ENCODE measurements at places on chromosomes 7 and 10.

GRCh38 chr7:151672716-151673115, 153.0 kb upstream of the RHEB start:
- no peak for DNase-seq

DNA sequence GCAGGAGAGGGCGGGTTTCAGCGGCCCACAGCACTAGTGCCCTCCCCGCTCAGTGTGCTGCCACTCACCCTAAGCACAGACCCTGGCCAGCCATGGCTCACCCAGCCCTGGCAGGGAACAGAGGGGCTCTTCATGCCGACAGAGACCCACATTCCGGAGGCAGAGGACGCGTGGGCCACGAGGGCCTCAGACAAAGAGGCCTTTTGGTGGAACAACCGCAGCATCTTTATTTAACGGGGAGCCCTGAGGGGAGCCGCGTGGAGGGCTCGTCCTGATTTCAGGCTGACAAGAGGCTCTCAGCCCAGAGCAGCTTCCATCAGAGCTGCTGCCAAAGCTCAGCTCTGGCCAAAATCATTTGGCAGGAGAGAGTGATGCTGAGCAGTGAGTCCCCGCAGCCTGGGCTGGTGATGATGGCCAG, 127.8 kb downstream of the SH3PXD2A start:
- no peak for DNase-seq

DNA sequence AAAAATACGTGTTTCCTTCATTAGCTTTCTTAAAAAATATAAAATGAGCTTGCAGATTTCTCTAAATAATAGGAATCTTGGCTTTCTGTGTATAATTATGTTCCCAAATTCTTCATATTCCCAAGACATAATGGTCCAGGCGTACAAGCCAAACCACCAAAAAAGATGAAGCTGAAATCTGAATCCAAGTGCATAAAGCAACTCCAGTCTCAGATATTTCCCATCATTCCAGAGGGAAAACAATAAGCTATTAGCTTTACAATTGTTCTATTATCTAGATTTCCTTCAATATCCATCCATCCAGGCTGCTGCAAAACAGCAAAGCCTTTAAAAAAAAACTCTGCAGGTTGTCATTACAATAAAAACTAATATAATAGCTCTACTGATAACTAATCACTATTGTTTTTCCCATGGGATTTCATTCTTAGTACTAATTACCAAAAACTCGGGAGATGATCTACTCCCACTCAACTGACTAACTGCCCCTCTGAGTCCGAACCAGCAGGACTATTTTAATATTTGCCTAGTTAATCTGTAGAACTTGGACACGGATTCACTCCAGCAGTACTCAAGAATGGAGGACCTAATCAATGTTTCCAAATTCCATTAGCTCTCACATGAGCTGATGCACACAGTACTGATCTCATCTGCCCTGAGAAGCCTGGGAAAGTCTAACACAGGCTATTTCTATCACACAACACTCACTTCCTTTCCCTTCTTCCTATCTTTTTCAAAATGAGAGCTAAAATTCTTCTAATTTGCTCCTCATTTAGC, 108.9 kb upstream of the ASAH2 start:
- no peak for DNase-seq

- peak; percentile 50 for DNase-seq
These were observed at the start of gene CAV2 for GRCh38 chr7:116499168-116500077. Gene CAV2 (plus strand): TSS chr7:116499738. CDS start chr7:116499782, 44 bp downstream.

DNA sequence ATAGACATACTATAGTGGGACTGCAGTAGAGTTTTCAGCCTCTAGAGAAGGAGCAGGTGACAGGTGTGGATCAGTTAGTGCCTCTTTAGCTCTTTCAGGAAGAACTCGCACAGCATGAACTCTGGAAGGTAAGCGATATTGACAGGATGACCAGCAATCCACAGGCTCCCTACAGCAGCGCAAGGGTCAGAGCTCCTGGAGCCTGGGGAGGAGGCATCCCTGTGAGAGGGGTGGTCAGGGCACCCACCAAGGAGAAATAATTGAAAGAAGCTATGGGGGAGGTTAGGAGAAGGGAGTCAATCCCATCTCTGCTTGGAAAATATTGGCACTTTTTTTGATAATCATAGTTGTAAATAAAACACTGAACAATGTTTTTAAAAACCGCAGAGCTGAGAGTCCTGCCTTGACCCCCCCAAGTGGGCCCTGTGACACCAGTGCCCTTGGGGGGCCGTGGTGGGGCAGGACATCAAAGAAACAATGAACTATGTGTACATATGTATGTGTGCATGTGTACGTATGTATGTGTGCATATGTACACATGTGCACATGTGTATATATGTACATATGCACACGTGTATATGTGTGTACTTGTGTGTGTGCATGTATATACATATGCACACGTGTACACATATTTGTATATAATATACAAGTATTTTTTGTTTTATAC, 13.8 kb downstream of the AKR1C3 start:
- DNase-seq: no peak

DNA sequence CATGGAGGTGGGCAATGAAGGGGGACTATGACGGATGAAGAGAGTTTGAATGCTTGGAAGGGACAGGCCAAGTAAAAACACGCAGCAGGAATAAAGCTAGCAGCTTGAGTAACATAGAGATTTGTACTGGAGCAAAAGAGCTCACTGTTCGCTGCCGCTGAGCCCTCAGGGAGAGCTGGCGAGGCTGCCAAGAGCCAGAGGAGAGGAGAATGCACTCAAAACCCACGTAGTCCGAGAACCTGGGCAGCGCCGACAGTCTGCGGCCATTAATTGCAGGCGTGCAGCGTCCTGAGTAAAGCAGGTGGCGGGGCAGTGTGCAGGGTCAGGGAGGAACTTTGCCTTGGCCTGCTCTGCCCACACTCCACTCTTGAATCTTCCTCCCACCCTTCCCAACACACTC, 68.2 kb downstream of the SLC37A3 start:
- DNase-seq: no peak

DNA sequence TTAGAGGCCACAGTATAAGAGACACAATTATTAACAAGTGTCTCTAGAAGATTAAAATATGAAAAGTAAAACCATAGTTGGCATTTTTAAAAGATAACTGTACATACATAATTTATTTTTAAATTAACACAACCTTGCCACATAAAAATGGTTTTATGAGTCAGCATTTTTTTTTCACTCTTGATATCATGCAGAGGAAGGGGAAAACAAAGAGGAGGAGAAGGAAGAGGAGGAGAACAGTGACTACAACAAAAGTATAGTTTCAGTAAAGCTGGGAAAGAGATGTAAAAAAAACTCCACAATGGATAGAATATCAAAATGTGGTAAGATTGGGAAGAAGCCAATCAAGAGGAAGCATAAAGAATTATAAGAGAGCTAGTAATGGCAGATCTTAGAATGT, 34.0 kb downstream of the CH25H start:
- DNase-seq: no peak

- DNase-seq: no peak
These were observed 153.2 kb downstream of the TCF7L2 start for GRCh38 chr10:113103131-113103840.

- DNase-seq: peak; percentile 37
These were observed 92.0 kb downstream of the ZFAND4 start for GRCh38 chr10:45580371-45581215.

DNA sequence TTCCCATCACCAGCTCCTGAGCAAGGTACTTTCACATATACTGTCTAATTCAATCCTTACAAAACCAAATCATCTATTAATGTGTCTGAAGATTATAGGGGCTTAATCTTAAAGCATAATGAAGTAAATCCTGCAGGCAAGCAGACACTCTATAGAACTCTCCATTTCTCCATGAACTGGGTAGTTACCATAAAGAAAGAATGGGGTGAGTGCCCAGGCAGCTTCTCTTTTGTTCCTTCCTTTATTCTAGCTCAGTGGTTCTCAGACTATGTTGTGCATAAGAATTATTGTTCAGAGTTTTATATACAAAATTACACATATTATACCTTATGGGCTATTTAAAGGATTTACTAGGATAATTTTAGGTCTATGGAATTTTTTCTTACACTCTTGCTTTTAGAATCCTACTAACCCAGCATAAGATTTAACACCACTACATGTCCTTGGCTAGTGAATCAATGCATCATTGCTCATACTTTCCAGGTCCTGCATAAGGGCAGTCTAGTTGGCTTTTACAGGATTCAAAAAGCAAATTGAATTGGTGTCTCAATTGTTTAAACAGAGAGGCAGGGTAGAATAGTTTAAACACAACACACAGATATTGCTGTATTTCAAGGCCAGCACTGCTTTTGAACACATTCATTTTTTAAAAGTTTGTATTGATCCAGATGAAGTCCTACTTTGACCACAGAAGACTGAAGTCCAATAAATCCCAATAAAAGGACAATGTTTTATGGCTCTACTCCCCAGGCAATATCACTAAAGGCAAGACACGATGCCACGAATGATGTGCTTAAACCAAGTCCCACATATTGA, 12.9 kb downstream of the SGCE start:
- DNase-seq: no peak

GRCh38 chr10:124125305-124126116, 32.1 kb upstream of the CHST15 start:
- DNase-seq: no peak

DNA sequence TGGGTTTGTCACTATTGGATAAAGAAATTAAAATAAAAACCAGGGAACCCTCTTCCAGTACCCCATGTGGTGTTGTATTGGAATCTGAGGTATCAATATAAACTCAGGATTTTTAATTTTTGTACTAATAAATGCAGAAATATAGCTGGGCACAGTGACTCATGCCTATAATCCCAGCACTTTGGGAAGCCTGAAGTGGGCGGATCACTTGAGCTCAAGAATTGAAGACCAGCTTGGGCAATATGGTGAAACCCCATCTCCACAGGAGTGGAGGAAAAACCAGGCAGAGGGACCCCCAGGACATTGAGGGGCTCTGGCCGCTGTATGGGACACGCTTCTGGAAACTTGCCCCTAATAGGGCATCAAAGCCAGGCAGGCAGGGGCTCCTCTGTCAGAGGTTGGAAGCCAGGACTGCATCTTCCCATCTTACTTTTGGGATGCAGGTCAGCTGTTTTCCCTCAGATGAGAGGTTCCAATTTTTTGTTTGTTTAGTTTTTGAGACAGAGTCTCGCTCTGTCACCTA, 11.1 kb downstream of the ADIRF start:
- no peak for DNase-seq

- no peak for DNase-seq
These were observed 24.8 kb upstream of the ZNF735 start for GRCh38 chr7:64182036-64182790.

- no peak for DNase-seq
These were observed 214.0 kb upstream of the PRPS1L1 start for GRCh38 chr7:18241543-18242231.

DNA sequence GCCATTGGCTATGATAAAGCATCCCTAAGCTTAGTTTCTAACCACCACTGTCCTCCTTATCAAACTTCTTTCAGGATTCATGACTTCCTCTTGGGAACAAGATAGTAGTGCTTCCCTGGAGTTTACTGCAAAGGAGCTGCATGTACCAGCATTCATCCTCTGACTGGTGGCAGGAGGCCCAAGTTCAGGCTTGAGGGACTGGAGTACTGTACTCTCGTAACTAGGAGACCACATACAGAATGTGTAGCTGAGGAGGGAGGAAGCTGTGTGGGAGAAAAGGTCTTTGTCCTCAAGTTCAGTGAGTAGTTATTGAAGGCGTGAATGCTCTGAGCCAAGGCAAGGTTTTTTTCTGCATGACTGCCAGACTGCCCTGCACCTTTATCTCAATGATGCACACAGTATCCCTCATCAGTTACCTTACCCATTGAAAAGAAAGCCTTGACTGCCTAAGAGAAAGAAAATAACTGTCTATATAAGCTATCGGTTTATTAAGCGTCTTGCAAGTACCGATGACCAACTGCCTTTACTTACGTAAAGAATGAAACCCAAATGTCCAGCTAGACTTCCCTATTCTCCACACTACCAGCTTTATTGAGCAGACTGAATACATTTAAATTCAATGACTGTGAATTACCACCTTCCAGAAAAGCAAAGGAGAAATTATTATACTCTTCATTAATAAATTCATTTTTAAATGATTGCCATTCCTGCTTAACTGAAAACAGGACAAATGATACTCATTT, 12.8 kb downstream of the SCRN1 start:
- no peak for DNase-seq

DNA sequence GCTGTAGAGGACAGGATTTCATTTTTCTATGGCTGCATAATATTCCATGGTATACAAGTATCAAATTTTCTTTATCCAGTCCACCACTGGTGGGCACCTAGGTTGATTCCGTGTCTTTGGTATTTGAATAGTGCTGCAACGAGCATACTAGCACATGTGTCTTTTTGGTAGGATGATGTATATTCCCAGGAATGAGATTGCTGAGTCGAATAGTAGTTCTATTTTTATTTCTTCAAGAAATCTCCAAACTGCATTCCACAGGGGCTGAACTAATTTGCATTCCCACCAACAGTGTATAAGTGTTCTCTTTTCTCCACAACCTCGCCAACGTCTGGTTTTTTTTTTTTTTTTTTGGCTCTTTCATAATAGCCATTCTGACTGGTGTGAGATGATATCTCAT, 550.0 kb downstream of the REEP3 start:
- DNase-seq: no peak

DNA sequence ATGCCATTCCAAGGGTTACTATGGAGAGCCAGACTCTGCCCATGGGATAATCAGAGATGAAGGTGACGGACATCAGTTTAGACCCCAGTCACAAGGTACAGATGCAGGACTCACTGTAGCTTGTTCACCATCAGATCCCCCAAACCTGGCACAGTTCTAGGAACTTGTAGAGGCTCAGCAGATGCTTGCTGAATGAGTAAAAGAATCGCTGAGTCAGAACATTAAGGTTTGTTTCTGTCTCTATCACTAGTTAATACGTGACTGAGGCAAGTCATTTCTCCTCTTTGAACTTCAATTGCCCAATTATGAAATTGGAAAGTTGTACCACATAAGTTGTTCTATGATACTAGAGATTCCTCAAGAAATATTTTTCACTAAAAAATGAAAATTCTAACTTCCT, 65.1 kb downstream of the PPP1R3C start:
- no peak for DNase-seq

GRCh38 chr10:86599729-86600128, 54.6 kb upstream of the OPN4 start:
- DNase-seq: no peak

GRCh38 chr7:150986099-150986512, 4.7 kb upstream of the NOS3 start:
- DNase-seq: peak; percentile 73

DNA sequence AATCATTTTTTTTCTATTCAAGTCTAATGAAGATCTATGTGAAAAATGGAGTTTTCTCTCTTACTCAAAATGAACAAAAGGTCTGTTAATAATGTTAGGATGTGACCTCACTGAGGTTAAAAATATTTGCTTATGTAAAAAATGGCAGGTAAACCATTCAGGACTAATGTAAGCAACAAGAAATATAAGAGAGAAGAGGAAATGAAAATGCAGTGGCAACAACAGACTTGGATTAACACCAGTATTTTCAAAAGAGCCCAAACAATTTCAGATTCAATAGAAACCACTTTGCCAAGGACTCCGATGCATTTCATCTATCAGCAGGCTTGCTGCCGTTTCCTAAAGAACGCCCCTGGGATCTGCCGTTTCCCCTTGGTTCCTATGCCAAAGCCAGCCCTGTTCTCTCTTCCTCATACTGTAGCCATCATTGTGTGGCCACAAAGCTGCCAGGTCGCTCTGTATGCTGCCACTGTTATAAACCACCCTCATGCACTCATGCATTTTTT, 66.4 kb downstream of the MTURN start:
- DNase-seq: peak; percentile 22

- DNase-seq: no peak
These were observed 312.1 kb downstream of the SKIDA1 start for GRCh38 chr10:21213381-21213780.

All from GM13976 (cell line).